Stimulated activated CD4-positive, alpha-beta T cell treated with anti-CD3 and anti-CD28 coated beads, Interleukin-1b, Interleukin-23, amount 100 ng/mL, for 24 hours (primary cell): ENCODE measurements at places on chromosomes 4 and X.
A peak's percentile ranks its signal among the peaks of the same experiment; 100 is the strongest.

DNA sequence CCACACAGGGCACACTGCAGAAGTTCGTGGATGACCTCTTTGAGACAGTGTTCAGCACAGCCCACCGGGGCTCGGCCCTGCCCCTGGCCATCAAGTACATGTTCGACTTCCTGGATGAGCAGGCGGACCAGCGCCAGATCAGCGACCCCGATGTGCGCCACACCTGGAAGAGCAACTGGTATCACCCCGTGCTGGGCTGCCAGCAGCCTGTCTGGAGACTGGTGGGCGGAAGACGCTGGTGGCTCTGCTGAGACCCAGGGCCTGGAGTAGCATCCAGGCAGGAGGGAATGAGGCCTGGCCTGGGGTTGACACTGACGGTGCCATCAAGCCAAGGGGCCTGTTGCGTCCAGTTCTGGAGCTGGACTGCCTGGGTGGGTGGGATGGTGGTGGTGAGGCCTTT, 8.6 kb downstream of the LAGE3 start:
- no peak for DNase-seq

DNA sequence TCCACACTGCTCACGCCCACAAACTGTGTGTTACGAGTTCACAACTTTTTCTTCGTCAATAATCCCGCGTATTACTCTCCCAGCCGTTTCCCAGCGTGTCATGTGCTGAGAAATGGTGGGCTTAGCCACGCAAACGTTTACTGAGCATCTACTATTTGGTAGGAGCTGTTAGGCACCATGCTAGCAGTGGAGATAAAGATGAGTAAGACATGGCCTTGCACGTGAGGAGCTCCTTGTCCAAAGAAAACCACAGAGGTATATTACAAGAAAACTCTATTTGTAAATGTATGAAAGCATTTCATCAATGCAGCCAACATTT, 821 bp upstream of the TMEM128 start:
- DNase-seq, result no peak

DNA sequence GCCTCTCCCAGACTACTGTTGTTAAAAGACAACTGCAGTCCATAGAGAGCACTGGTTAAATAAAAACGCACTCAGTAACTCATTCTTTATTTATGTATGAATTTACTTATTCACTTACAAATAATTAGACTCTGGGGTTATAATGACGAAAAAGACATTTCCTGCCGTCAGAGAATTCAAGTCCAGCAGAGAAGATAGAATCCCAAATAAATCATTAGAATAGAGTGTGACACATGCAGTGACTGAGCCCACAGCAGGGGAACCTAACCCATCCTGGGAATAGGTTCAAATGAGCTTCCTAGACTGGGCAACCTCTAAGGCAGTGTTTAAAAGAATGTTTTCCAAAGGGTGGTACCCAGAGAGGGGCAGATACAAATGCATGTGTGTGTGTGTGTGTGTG, 53.9 kb downstream of the FGFBP1 start:
- no peak for DNase-seq

GRCh38 chr4:11469650-11470437, 41.1 kb upstream of the HS3ST1 start:
- no peak for DNase-seq

DNA sequence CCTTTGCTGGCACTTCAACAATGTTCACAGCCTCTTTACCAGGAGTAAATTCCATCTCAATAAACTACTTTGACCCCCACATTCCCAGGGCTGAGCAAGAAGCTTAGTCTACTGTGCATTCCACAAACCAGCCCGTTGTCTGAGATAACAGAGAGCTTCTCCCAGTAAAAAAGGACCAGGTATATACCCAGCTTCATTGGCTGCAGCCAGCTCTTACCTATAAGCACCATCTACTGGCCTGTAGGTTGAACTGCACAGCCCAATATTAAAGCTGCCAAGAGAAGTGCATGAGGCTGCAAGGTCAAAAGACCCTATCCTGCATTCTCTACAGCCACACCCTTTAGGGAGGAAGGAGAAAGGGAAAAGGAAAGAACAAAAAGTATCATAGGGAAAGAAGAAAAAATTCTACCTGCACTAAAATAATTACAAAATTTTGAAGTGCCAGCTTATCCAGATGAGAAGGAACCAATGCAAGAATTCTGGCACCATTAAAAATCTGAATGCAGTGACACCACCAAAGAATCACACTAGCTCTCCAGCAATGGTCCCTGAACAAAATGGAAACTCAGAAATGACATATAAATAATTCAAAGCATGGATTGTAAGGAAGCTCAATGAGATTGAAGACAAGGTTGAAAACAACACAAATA, 45.7 kb upstream of the INTU start:
- DNase-seq, result no peak

GRCh38 chr4:83929550-83929949, 393.6 kb downstream of the GPAT3 start:
- no peak for DNase-seq

GRCh38 chr4:19494961-19495360, 756.7 kb upstream of the SLIT2 start:
- no peak for DNase-seq

DNA sequence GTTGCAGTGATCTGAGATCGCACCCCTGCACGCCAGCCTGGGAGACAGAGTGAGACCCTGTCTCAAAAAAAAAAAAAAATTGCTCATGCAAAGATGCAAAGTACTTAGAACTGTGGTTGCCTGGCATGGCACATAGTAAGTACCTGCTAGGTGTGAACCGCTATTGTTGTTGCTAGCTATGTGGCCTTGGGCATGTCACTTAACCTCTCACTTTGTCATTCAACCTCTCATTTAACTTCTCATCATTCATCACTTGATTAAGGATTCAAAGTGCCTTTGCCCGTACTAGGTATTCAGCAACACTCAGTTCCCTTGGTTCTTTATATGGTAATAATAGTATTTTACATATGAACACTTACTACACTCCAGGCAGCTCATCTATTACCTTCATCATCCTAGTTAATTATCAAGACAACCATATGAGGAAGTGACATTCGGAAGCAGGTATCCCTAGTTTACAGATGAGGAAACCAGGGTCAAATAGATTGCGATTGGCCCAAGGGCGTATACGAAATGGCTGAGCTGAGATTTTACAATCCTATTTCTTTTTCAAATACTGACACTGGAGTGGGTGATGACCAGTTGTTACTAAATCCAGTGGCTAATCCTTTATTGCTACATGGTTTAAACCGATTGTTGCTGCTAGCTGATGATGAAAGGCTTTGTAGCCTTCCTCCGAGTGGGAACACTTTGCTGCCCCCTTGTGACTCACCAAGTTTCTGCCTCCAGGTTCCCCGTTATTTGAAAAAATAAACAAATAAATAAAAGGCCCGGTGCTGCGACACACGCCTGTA, 28.8 kb upstream of the SOWAHD start:
- DNase-seq, result peak; percentile 32

DNA sequence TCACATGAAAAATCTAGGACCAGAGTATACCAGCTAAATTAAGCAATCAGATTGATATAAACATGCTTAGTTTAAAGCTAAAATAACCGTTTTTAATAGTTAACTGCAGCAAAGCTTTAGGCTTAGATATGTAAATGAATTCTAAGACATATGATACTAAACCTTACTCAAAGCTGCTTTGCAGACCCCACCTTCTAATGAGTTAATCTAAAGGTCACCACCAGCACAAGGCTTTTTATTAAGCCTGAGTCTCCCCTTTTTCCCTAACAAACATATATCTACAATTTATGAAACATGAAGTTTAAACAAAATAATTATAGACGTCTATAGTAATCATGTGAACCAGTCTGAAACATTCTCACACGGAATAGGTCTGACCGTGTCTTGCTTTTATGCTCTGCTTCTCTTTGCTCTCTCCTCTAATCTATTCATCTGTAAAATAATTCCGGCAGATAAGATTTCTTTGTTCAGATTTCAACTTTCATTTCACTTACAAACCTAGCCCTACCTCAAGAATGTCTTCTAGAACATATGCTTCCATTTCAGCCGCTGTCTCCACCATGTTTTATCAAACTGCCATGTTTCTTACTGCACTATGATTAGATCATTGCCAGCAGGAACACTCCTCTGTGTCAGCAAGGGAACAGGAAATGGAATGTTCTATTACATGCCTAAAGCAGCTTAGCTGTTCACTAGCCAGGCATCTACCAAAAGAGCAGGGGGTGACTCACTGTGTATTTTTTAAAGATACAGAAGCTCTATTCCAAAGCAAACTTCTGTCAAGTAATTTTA, 35.9 kb downstream of the ANKRD17 start:
- DNase-seq, result peak; percentile 20

DNA sequence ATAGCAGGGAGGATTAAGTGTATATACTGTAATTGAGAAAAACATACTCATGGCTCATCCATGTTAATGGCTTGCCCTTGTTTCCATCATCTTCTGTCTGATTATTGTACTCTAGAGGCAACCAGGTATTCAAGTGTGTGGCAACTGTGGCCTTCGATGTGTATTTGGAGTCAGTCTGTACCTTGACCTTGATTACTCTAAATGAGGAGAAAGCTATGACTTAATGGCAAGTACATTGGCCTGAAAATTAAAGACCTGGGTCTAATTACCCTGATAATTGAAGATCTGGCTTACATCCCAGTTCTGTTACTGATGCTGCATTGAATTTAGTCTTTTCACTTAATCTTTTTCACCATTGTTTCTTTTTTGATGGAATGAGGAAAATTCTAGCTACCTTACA, 409.2 kb downstream of the CCSER1 start:
- DNase-seq, result no peak
